SJSA1 (cell line): ENCODE measurements at places on chromosomes 6 and 20. TPM values are rescaled to one million over a fixed set of nuclear protein-coding genes. Genes with fewer than 3 reads are reported as not detected.

Gene PACSIN1
- not detected in 2 replicates for total RNA-seq

Gene CDSN
- not detected in 2 replicates for total RNA-seq

Gene TSHZ2
- not detected in 2 replicates for total RNA-seq

- no peak for DNase-seq
Observed at GRCh38 chr20:57482148-57482547, 42.8 kb downstream of the CTCFL start.

GRCh38 chr20:15675813-15676484 lies 897.3 kb downstream of the KIF16B start:
- DNase-seq = no peak
